ENCODE measurements at places on chromosomes 1 and 21.
A peak's percentile ranks its signal among the peaks of the same experiment; 100 is the strongest.

GRCh38 chr1:118158924-118159323 is 26.1 kb downstream of the SPAG17 start:
- no peak for DNase-seq

DNA sequence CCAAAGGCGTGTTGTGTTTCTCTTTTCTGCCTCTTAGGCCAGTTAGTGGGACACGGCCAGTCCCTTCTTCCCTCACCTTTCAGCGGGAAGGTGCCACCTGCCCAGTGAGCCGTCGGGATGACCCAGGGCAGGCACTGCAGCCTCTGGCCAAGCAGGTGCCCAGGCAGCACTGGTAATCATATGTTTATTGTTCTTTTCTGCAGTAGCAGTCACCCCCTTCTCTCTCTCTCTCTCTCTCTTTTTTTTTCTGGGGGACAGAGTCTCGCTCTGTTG is 38.2 kb downstream of the CRYAA start:
- no peak for DNase-seq

DNA sequence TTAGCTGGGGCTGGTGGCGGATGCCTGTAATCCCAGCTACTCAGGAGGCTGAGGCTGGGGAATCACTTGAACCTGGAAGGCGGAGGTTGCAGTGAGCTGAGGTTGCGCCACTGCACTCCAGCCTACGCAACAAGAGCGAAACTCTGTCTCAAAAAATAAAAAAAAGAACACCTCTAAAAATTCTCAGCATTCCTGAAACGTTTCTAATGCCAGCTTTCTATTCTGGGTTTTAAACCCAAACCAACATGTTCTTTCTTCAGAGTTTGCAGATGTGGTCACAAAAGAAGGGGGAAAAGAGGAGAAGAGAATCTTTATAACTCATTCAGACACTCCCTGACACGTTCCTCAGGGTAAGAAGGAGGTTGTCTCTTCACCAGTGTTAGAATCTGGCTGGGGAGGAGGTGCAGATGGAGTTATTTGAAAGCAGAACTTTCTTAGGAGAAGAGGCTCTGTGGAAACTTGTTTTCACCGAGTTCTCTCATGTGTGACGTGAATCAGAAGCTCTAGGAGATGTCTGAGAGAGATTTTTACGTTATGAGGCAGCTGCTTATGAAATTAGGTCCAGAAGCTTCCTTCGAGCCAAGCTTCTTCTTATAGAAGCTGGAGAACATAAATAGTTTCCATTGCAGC is 17.8 kb upstream of the CNR2 start:
- DNase-seq = no peak

- no peak for DNase-seq
Observed at GRCh38 chr1:71562298-71562697, 481.5 kb upstream of the ZRANB2 start.

GRCh38 chr1:55131801-55132200 is 83.4 kb downstream of the USP24 start:
- DNase-seq = no peak

GRCh38 chr1:151990856-151991198 is 2.8 kb downstream of the S100A10 start:
- DNase-seq = no peak

- no peak for DNase-seq
Observed at GRCh38 chr1:241542199-241542907, 10.2 kb downstream of the KMO start.

DNA sequence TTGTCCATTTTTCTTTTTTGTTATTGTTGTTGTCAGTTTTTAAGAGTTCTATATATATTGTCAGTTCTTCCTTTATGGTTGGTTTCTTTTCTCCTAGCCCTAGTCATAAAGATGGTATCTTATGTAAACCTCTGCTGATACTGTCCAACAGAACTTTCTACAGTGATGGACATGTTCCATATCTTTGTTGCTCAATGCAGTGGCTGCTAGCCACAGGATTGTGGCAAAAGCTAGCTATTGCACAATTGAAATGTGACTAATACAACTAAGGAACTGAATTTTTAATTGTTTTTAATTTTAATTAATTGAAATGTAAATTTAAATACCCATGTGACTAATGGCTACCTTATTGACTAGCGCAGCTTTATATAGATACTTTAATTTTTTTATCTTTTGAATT is 411.8 kb upstream of the PTBP2 start:
- no peak for DNase-seq

- DNase-seq = no peak
Observed at GRCh38 chr1:168000656-168001055, 63.8 kb upstream of the MPC2 start.

DNA sequence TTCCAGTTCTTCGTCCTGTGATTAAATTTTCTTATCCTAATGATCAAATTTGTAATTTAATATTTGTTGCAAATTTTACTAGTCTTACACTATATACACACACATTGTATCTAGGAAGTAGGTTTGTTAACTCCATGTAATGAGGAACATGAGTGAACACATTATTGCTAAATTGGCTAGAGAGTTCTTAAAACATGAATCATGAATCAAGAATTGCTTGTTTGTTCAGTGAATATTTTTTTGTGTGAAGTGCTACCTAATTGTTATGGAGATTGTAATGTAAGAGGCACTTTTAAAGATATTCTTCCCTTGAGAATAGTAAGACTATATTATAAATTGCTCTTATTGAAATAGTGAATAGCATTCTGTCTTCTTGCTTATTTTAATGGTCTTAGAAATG is 4.6 kb downstream of the GPSM2 start:
- DNase-seq = no peak

DNA sequence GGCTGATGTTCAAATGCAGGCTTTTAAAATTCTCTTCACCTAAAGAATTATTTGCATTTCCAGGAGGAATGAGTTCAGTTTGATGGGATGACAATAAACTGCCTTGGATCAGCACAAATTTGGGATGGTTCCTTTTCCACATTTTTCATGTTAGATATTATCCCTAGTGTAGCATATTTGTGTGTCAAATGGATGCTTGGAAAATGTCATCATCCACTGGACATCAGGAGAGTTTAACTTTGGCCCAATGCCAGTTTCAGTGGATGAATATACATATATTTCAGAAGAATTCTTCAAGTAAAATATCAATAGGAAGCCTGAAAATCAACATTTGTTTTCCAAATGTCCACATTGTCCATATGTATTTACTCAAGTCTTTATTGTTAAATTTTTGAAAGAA is 116.5 kb upstream of the COL24A1 start:
- DNase-seq = no peak

DNA sequence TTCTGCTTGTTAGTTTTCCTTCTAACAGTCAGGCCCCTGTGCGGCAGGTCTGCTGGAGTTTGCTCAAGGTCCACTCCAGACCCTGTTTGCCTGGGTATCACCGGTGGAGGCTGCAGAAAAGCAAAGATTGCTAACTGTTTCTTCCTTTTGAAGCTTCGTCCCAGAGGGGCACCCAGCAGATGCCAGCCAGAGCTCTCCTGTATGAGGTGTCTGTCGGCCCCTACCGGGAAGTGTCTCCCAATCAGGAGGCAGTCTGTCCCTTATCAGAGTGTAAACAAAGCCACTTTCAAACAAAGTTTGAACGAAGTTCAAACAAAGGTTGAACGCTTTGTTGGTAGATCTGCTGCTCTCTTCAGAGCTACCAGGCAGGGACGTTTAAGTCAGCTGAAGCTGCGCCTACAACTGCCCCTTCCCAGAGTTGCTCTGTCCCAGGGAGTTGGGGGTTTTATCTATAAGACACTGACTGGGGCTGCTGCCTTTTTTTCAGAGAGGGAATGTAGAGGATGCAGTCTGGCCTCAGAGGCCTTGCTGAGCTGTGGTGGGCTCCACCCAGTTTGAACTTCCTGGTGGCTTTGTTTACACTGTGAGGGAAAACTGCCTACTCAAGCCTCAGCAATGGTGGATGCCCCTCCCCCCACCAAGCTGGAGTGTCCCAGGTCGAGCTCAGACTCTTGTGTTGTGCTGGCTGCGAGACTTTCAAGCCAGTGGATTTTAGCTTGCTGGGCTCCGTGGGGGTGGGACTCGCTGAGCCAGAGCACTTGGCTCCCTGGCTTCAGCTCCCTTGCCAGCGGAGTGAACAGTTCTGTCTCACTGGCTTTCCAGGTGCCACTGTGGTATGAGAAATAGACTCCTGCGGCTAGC is 401.8 kb downstream of the SRGAP2C start:
- DNase-seq = no peak

DNA sequence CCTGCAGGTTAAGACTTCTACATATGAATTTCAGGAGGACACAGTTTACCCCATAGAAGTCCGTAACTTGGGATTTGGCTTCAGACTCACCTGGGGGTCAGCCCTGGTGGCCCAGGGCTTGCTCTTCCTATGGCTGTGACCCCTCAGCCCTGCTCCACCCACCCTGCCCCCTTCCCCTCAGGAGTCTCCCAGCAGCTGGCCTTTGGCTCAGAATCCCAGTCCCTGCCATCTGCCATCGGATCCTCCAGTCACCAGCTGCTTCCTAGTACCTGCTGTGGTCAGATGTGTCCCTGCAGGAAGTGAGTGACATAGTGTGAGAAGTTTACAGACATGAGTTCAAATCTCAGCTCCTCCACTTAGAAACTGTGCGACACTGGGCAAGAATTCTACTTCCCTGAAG is 332.6 kb downstream of the NPHP4 start:
- no peak for DNase-seq

- DNase-seq = peak; percentile 58
Observed at GRCh38 chr1:36156329-36157114, 562 bp downstream of the MAP7D1 start.

- DNase-seq = no peak
Observed at GRCh38 chr1:62285984-62286785, 33.0 kb downstream of the KANK4 start.

DNA sequence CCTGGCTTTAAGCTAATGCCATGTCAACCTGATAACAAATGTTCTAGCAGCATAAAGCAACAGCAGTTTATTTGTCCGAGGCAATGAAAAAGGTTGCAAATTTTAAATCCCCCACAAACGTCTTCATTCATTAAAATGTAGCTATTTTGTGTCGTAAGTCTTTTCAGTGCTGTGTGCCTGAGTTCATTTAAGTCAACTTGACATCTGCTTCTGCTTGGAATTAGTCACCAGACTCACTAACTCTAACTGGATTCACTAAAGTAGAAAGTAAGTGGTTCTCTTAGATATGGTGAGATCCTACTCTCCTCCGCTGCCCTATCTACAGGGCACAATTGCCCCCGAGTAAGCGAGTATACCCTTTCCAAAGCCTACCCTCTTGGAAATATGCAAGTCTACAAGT is 118.4 kb upstream of the CHRM3 start:
- DNase-seq = no peak

- DNase-seq = no peak
Observed at GRCh38 chr1:29551123-29551936, 315.0 kb downstream of the PTPRU start.

DNA sequence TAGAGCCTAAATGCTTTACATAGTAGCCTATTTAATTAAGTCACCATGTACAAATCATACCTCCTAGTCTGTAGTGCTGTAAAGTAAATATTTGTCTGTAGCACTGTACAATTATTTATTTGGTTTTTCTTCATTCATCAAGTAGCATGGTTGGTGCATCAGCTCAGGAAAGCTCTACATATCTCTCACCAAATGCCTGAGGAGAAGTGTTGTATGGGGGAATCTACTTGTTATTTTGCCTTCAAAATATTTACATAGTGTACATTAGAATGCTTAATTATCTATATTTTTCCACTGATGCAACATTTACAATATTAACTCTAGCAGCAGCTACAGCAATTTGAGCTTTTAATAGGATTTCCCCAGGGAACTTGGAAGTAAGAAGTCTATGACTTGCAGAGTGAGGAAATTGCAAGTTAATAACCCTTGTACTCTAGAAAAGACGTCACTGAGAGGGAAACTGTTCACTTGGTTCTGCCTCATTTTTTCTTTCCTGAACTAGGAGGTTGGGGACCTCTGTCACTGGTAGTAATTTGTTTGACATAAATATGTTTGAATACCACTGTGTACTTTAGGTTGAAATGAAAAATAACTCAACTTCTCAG is 207.4 kb downstream of the PDE4B start:
- no peak for DNase-seq

DNA sequence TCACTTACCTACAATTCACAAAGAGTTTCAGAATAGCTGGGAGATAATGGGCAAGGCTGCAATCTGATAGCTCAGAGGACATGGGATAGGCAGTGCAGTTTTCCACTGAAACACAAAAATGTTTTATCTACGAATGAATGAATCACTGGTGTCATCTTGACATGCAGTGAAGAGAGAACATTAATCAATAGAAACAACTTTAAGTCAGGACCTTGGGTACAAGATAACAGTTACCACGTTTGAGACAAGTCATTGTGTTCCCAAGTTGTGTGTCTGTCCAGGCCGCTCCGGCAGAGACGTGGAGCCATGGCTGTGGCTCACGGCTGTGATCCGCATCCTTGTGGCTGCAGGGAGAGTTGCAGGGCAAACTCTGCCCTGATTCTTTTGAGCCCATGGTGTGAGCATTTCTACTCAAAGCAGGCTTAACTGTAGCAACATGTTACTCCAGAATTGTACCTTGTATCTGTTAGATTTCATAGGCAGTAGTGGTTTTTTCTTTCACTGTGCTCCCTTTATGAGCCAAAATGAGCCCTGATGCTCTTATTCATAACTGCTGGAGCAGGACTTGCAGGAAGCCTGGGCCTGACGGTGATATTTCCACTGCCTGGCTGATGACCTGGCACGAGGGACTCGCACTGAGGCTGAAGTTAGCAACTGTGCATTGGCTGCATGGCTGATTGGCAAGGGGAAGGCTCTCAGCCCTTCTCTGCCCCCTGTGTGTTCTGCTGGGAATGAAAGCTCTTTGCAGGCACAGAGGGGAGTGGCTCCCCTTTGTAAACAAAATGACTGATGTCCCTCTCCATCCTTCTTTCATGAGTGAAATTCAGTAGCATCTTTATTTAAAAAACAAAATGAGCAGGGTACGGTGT is 465.2 kb downstream of the AJAP1 start:
- DNase-seq = no peak

DNA sequence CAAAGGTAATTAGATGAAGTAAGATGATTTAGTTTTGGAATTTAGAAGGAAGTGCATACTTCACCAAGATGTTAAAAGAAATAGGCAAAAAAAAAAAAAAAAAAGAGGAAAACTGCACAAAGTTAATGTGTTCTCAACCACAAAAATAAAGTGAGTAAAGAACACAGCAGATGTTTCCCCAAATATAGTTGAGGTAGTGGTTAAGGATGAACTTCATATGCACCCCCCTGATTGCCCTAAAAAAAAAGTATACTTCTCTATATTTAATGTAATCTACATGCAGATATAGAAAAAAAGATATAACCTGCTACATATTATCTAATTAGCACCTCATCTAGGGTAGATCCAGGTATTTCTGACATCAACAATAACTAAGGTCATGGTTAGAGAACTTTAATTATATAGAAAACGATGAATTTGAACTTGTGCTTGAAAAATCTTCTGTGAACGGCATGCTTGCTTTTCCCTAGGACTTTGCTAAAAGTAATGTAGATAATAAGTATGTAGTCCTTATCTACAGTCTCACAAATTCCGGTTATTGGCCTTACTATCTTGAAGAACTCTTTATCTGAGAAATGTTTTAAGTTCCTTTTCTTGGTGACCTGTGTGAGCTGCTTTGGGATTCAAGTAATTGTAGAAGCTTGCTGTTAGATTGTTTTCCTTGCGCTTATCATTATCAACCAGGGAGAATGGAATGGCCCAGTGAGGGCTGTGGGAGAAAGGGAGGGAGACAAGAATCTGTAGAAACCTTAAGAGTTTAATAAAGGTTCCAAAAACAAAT is 70.1 kb upstream of the LRRC7 start:
- no peak for DNase-seq

Measured in activated gamma-delta T cell treated with Interleukin-2 at 50 U/mL for 16 hours (primary cell).